SJSA1 (cell line): ENCODE measurements at places on chromosomes 7 and 10. TPM values are rescaled to one million over a fixed set of nuclear protein-coding genes. Genes with fewer than 3 reads are reported as not detected.

The RELN gene
- total RNA-seq: 0.03 TPM in 1 of 2 replicates, not detected in the other

The HIF1AN gene
- 3.0 and 9.5 TPM in 2 replicates for total RNA-seq

- DNase-seq: no peak
Measured at GRCh38 chr7:154744256-154744860, 258.6 kb downstream of the PAXIP1 start.

GRCh38 chr7:7180725-7181449 is 1.5 kb upstream of the C1GALT1 start:
- no peak for DNase-seq

- DNase-seq: no peak
Measured at GRCh38 chr10:89258881-89259280, 7.3 kb upstream of the LIPA start.
